Natural killer cell treated with Interleukin-12 subunit alpha and Interleukin-12 subunit beta and Interleukin-15 and Interleukin-18, amount 100 ng/mL, for 72 hours (primary cell): ENCODE measurements at places on chromosomes 7 and 10.

DNA sequence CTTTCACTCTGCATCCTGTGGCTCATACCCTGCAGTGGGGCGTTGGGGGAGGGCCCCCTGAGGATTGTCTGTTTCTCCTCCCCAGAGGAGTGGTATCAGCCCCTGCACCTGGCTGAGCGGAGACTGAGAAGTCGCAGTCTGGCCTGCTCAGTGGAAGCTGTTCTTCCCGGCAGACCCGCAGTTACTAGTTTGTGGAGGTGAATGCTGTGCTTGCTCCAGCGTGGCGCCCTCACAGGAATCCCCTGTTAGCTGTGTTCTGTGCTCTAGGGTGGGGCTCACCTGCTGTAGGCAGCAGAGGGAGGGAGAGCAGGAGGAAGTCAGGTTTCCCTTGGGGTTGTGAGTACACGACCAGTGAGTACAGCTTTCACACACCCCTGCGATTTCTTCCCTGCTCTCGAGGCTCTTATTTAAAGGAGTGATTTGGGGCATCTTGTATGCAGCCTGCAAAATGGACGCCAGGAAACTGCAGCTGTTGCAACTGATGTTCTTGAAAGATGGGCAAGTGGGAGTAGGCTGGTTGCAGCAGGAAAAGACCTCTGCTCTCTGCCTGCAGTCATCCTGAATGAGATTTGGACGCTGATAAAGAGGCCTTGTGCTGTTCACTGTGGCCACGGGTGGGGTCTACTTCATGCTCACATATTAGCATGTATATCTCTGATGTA lies 66.4 kb downstream of the HK1 start:
- DNase-seq = no peak

GRCh38 chr10:113616244-113617074 lies 47.4 kb downstream of the NRAP start:
- DNase-seq = no peak

DNA sequence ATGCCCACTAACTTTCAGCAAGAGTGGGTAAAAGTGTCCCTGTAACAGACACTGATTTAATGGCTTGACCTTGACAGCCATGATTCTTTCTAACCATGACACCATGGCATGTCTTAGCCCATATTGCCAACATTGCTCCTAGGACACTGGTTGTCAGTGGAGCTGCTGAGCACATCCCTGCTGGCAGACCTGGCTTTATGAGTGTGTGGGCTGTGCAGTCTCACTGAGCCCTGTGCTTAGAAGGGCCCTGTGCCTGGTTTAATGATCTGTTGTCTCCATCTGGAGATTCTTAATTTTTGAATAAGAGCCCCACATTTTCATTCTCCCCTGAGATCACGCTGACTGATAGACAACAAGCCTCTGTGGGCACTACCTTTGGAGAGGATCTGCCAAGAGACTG lies 243.1 kb upstream of the KIAA1217 start:
- DNase-seq = no peak

DNA sequence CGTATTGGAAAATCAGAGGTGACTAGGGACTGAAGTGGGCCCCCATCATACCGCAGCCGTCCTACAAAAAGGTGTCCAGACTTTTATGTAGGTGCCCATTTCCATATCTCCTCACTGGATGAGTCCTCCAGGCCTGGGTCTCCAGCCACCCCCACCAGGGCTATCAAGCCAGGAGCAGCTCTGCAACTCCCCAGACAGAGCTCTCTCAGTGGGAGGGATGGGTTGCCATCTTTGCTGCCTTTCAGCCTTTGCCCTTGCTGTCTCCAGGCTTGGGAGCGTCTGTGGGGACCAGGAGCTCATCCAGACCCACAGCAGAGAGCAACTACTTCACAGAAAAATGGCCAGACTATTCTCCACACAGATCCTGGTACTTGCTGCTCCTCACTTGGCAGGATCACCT lies 802.7 kb upstream of the IGFBP3 start:
- DNase-seq = no peak

- no peak for DNase-seq
These were observed 588 bp downstream of the CYREN start for GRCh38 chr7:135169964-135170273.

GRCh38 chr10:72638586-72639440 lies 12.9 kb upstream of the MICU1 start:
- no peak for DNase-seq

GRCh38 chr7:30019387-30019786 lies 7.1 kb downstream of the FKBP14 start:
- no peak for DNase-seq

- DNase-seq = no peak
These were observed 244.6 kb downstream of the AGMO start for GRCh38 chr7:15317215-15317614.

DNA sequence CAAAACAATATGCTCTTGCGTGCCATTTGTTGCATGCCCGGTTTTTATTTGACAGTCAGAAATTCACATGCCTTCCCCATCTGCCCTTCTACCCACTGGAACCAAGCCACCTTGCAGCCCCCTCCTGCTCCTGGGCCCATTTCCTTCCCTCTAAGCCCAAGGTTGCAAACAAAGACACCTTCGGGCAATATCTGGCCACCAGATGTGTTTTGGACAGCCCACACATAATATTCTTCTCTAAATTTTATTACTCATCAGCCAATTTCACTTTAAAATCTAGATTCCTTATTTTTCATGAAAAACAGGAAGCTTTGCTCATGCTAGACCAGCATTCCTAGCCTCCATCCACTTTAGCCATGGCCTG lies 18.2 kb upstream of the C10orf105 start:
- DNase-seq = no peak

GRCh38 chr7:116548506-116548905 lies 23.7 kb downstream of the CAV1 start:
- no peak for DNase-seq

GRCh38 chr10:94238006-94238617 lies 124.6 kb downstream of the NOC3L start:
- no peak for DNase-seq

- no peak for DNase-seq
These were observed 95.7 kb downstream of the CPED1 start for GRCh38 chr7:121084256-121084655.

GRCh38 chr7:79714081-79714480 lies 260.6 kb upstream of the MAGI2 start:
- DNase-seq = no peak

DNA sequence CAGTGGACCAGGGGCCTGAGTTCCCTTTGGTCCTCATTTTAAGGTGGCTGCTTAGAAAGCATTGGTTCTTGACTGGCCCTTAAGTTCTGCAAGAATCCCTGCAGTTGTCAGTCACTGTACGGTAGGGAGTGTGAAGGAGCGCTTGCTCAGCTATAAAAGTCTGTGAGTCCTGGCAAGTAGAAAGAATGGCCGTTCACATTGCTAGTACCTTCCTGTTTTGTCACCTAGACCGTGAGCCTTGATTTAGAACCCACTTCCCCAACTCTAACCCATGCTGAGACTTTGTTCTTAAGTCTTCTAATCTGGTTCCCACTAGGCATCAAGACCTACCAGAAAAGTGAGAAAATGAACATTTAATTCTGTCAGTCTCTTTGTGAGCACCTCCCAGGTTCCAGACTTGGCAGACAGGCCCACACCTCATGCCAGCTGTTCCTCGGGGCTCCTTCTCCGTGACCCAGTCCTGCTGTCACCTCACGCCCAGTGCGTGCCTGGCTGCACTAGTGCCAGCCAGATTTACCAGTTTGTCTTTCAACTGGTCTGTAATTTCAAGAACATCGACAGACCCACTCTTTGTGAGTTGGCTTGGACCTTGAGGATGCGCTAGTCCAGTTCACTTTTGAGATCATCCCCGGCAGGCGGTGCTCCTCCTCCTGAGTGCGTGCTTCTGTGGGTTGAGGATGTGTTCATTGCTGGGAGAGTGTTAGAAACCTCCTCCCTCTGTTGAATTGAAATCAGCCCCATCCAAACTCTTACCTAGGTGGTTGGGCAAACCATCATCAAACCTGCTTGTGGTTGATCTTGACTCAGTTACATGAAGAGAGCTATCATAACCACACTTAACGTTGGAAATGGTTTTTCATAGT lies 78.5 kb downstream of the SHH start:
- no peak for DNase-seq

- no peak for DNase-seq
These were observed 136.6 kb upstream of the RNF32 start for GRCh38 chr7:156504006-156504405.

DNA sequence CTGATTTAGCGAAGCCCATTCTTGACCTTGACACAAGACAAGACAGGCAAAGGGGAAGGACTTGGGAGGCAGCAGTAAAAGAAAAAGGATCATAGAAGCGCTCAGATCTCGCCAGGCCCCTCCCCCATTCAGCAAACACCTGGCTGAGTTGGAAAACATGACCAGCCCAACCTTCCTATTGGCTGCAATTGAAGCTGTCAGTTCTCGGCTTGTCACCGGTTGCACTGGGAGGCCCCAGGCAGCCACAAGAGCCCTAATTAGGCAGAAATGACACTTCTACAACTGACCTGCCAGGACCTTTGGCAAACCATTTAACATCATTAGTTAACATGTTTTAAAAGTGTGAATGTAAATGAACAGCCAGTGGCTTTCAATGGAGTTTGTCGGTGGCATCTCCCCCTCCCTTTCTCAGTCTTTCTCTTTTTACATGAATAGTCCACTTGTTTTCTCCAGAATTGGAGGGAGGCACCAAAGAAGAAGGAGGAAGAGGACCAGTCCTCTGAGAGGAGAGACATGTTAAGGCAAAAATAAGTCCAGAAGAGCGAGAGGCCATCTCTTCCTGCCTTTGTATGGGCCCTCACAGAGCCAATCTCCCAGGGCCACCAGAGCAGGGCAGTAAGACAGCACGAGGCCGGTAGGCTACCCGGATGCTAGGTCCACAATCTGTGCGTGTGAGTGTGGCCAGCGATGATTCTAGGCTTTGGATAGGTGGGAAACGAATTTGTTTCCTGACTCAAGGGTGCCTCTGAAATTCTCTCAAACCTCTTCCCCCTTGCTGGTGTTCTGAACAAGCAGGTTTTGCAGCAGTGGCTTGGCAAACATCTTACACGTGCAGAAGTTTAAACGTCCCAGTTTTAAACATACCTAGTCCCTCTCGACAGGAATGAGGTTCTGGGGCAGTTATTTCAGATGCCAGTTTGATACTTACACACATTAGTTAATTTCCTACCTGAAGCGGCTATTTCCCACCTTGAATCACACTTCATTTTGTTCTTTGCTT lies 15.0 kb upstream of the ENO4 start:
- DNase-seq = no peak

GRCh38 chr7:100875356-100875751 lies 451 bp downstream of the SRRT start:
- DNase-seq = no peak

DNA sequence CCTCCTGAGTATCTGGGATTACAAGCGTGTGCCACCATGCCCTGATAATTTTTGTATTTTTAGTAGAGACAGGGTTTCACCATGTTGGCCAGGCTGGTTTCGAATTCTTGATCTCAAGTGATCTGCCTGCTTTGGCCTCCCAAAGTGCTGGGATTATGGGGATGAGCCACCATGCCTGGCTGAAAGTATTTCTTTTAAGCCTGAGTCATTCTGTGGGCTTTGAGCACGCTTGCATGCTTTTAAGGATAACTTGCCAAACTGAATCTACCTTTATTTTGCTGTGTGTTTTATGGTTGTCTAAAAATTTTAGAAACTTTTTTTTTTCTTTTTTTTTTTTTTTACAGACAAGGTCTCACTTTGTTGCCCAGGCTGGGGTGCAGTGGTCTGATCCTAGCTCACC lies 33.2 kb downstream of the CNNM2 start:
- DNase-seq = no peak

DNA sequence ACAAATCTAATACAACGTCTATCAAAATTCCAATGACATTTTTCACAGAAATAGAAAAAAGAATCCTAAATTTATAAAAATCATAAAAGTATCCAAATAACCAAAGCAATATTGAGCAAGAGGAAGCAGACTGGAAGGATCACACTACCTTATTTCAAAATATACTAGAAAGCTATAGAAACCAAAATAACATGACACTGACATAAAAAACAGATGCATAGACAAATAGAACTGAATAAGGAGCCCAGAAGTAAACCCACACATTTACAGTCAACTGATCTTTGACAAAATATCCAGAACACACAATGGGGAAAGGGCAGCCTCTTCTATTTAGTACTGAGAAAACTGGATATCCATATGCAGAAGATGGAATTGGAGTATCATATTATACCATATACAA lies 217.5 kb downstream of the MACC1 start:
- DNase-seq = no peak

GRCh38 chr10:30351502-30351901 lies 2.4 kb upstream of the MTPAP start:
- DNase-seq = no peak

DNA sequence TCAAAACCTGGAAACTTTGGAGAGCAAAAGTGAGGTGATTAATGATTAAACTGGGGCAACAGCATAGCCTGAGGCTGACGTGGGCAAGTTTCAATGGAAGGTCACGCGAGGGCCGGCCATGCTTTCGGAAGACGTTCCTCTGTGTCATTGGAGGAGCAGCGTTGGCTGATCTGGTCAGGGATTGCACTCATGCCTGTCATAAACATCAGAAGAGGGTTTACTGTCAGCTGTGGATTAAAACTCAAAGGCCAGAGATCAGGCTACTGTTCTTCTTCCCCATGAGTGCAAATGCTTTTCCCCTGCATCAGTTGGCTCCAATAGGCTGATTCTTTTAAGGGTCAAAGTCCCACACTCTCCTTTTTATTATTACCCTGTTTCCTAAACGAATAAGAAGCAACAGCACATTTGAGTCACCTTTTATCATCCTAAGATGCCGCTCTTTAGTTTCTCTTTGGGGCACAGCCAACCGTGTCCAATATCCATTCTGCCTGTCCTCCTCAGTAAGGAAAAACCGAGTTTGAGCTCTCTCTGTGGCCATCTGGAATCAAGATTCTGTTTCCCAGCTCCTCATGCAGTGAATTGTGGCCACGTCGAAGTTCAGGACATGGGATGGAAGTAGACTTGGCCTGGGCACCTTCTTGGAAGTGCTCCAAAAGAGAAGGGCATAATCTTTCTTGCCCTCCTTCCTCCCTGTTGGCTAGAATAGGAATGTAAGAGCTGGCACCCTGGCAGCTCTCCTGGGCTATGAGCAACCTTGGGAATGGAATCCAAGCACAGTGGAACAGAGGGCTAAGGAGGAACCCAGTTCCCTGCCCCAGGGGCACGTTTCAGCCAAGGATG lies 62.5 kb upstream of the INSIG1 start:
- no peak for DNase-seq

DNA sequence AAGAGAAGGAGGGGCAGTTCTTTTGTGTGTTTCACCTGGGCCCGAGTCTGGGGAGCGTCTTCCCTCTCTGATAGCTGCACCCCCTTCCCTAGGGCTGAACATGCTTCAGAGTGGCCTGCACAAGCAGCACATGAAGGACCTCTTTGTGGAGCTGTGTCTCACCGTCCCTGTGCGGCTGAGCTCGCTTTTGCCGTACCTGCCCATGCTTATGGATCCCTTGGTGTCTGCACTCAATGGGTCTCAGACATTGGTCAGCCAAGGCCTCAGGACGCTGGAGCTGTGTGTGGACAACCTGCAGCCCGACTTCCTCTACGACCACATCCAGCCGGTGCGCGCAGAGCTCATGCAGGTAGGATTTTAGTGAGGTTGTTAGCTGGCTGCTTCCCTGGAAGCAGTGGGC lies 39.0 kb downstream of the TRRAP start:
- DNase-seq = no peak
